Activated gamma-delta T cell (primary cell): ENCODE measurements at places on chromosomes 11 and 22.
A peak's percentile ranks its signal among the peaks of the same experiment; 100 is the strongest.

DNA sequence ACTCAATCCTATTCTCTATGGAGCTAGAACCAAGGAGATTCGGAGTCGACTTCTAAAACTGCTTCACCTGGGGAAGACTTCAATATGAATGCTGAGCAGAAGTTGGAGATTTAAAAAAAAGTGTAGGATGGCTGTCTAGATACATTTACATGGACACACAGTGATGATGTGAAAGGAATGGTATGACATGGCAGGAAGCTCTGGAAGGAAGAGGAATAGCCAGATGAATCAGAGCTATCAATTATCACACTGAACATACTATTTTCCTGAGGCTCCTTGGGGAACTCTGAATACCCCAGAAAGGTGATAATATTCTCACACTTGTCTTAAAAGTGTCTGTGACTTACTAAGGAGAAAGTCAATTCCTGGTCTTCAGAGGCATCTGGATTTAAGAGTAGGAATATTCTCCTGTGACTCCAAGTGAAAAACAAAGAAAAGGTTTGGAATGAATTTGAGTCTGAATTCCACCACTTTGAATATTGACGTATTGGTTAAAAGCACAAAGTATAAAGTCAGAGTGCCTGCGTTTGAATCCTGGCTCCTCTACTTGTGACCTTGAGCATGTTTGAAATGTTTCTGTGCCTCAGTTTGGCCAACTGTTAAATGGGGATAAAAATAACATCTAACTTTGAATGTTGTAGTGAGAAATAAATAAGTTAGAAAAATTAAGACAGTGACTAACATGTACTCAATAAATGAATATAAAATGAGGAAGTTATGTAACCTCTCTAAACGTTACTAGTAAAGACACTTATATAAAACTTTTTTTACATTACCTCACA, 1.3 kb downstream of the OR52D1 start:
- DNase-seq: no peak

DNA sequence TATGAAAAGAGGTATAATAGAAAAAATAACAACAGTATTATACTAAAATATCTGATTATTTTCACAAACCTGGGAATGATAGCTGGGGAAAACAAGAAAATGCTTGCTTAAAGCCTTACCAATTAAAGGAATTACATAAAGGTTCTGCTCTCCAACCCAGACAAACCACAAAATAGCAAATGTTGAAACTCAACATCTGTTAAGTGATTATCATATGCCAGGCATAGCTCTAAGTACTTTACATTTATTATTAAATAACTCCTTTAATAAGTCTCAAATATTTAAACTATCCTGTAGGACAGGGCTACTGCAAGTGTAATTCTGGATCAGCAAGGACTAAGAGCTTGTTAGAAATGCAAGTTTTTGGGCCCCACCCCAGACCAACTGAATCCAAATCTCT, 20.1 kb downstream of the OR10A6 start:
- no peak for DNase-seq

GRCh38 chr11:32139896-32140520, 49.1 kb downstream of the RCN1 start:
- DNase-seq: no peak

DNA sequence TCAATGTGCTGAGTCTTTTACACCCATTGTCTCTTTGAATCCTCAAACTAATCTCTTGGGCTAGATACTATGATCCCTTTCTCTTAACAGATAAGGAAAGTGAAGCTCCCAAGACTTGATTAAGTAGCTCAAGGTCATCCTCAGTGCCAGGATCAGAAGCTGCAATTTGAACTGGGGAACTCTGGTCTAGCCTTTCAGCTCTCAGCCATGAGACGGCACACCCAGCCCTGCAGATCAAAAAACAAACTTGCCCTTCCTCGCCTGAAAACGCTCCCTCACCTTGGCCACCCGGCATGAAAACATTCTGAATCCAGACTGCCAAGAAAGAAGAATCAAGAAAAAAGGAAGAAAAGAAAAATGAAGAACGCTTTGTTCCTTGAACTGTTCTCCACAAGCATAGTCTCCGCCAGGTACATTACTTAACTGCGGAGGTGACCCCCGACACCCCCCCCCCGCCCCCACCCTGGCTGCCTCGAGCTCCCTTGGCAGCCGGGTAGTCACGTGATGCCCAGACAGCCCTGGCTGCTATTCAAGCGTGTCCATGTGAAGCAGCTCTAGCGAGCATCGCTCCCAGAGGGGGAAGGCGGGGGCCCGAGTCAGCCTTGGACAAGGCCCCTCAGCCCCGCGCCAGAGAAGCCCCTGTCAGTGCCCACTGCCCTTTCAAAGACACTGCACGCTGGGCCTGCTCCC, 451.2 kb downstream of the MIAT start:
- no peak for DNase-seq

- DNase-seq: no peak
Observed at GRCh38 chr11:116162886-116163230, 609.9 kb downstream of the BUD13 start.

GRCh38 chr11:33825854-33826560, 51.7 kb upstream of the FBXO3 start:
- DNase-seq: no peak

- no peak for DNase-seq
Observed at GRCh38 chr11:103367650-103368049, 258.4 kb downstream of the DYNC2H1 start.

- no peak for DNase-seq
Observed at GRCh38 chr11:46557684-46558151, 36.1 kb downstream of the AMBRA1 start.

DNA sequence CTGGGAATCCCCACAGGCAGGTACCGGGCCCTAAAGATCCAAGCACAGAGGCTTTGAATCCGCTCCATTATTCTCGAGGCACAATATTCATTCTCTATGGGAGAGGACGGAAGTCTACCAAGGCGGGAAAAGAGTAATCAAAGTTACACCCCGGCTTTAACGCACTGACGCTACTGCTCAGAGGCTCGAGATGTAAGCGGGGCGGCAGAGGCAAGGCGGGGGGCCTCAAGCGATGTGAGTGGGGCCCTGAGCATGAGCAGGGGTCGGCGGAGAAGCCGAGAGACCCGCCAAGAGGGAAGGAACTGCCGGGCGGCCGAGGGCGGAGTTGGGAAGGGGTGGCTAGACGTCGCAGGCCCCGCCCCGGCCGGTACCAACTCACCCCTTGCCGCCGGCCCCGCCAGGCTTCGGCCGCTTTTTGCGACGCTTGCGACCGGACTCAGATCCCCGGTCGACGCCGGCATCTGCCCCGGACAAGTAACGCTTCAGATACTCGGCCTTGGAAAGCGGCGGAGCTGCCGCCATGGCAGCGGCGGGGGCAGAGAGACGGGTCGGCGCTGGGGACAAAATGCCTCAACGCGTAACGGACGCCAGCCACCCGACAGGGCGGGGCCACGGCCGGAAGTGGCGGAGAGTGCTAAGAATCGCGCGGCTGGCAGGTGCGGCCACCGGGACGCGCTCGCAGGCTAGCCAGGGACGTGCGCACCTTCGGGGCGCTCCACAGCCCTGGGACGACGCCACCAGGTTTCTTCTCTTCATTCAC, at the start of gene BUD13:
BUD13 (minus strand) TSS at position 545 of the 760 bp plus-strand sequence; CDS start at position 522, 23 bp downstream.
- peak; percentile 92 for DNase-seq

- DNase-seq: no peak
Observed at GRCh38 chr22:46578251-46578823, 40.9 kb upstream of the CELSR1 start.

DNA sequence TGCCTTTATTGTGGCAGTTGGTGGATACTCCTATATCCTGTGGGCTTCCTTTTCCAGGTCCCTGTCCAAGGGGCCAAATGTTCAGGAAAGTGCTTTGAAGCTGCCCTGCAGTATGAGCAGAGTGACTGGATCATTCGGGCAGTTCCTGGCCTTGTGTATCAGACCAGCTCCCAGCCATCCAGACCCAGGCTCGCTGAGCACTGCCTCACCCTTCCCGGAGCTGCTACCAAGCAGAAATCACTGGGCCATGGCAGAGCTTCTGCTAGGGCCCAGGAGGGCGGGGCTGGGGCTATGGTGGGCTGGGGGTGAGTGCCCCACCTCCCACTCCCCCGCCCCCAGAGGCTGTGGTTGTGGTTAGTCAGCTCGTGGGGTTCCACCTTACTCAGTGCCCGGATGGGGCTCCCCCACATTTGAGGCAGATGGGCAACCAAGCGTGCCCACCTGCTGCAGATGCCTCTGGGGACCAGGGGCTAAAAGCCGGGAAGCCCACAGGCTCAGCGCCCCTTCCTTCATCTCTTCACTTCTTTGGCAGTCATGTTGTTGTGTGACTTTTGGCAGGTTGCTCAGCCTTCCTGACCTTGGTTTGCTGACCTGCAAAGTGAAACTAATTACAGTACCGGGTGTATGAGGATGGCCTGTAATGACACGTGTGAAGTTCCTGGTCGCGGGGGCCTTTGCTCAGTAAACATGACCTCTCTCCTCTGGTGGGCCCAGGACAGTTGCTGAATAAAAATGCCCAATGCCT, 2.1 kb upstream of the LRRC32 start:
- DNase-seq: no peak

DNA sequence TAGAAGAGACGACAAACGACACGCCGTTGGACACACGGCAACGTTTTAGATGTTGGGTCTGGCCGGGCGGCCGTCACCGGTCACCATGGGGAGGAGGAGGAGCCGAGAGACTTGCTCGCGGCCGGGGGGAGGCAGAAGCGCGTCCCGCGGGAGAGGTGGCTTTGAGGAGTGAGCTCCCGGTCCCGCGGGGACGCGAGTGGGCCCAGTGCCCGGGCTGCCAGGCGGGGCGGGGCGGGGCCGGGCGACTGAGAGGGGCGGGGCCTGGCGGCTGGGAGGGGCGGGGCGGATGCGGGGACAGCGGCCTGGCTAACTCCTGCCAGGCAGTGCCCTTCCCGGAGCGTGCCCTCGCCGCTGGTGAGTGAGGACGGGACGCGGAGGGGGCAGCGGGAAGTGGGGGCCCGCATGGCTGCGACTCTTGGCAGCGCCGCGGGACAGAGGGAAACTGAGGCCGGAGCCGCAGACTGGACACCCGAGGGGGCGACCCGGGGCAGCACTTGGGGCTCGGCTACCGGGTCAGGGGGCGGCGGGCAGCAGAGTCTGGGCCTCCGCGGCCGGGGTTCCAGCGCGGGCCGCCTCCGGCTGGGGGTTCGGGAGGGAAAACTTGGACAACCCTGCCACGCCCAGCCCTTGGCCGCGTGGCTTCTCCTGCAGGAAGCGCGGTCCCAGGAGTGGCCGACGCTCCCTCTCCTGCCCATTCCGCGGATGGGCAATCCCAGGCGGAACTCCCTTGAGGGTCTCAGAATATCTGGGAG, at the start of gene TSPO:
TSPO (plus strand) TSS at position 309 of the 752 bp plus-strand sequence. CDS start 7,680 bp downstream, outside the sequence.
- DNase-seq: peak; percentile 55

- no peak for DNase-seq
Observed at GRCh38 chr22:48644997-48645396, 1182.7 kb downstream of the BRD1 start.

DNA sequence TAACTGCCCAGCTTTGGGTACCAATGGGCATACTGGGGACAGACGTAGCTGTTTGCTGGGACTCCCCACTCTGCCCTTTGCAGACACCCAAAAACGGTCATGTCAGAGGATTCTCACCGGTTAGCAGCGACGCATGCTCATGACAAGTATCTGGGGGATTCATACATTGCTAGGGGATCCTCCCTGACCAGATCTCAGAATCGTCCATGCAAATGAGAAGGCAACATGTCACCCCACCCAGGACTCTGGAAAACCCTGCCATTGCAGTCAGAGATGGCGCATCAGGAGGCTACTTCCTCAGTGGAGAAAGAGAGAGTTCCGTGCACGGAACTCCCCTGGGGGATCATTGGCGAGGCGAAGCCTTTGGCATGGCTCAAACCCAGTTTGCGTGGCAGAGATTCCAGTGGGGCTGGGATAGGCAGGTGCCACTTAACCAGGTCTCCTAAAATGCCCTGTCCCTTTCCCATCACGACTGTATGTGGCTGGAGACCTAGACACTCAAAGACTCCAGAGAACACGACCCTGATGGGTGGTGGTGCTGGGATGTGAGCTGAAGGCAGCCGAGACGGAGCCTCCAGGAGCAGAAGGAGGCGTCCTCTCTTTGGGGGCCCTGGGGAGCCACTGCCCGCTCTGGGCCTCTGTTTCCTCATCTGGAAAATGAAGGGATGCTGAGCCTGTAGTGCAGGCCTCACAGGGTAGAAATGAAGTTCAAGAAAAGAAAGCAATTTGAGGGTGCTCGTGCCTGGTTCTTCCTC, 4.9 kb downstream of the RGL4 start:
- DNase-seq: no peak

DNA sequence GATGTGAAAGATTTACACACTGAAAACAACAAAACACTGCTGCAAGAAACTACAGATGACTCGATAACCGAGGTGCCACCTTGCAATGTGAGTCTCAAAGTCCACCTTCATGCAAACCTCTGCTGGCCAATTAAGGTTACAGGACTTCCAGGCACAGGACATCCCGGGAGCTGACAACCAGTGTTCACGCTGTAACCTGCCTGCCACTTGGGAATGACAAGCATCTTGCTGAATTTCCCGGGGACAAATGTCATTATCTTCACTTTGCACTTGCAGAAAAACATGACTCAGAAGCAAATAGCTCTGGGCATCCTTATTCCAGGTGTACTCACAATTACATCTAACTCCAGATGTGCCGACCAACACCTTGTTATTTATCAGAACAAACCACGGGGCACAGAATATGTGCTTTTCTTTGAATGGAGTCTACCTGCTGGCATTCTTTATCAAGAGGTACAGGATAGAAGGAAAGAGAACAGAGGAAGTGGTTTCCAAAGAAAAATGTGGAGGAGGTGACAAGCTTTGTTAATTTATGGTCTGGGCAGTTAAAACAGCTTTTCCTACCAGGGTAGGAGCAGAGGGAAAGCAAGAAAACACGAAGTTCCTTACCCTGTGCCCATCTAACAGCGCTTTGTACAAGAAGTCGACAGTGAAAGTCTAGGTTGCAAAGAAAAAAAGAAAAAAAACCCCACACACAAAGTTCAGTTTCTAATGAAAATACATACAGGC, 72.3 kb downstream of the SHANK2 start:
- DNase-seq: no peak

DNA sequence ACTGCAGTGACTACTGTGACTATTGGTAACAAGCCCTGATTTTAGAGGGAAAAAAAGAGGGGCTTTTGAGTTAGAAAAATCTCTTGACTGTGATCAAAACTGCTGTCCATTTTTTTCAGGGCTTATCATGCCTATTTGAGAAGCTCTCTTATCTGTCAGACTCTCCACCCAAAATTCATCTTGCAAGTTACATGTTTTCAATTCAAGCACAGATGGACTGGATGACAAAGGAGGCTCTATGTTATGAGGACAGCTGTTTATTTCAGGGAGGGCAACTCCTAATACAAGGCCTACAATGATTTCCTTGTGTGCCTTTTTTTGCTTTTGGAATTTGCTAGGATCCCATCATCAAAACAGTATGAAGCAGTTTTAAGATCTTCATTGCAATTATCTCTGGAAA, 35.2 kb upstream of the USP47 start:
- DNase-seq: no peak

- no peak for DNase-seq
Observed at GRCh38 chr11:71095294-71095850, 157.0 kb downstream of the SHANK2 start.

- no peak for DNase-seq
Observed at GRCh38 chr11:104764710-104765045, 133.6 kb downstream of the CASP12 start.

DNA sequence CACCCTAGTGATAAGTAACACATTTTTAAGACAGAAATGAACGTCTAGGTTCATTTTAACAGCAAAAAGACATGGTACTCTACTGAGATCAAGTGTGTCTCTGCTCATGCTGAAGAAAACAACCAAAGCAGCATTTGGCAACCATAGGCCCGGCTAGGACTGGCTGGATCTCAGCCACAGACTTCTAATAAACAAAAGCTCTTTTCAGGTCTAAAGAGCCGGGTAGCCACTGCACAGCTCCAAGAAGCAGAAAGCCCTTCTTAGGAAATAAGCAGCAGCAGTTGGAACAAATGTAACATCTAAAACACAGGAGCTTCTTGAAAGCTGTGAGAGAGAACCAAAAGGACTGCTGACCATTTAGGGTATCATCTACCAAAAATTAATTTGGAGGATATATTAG, 37.6 kb downstream of the PITPNB start:
- no peak for DNase-seq
